NCI-H1092 treated with DMSO at 0.1 percent for 48 hours (cell line): ENCODE measurements at places on chromosomes 6 and 20.

- no peak for DNase-seq
Measured at GRCh38 chr20:63749597-63750508, 10.3 kb downstream of the SLC2A4RG start.

GRCh38 chr6:13473768-13474165 lies 13.6 kb downstream of the GFOD1 start:
- DNase-seq: no peak

DNA sequence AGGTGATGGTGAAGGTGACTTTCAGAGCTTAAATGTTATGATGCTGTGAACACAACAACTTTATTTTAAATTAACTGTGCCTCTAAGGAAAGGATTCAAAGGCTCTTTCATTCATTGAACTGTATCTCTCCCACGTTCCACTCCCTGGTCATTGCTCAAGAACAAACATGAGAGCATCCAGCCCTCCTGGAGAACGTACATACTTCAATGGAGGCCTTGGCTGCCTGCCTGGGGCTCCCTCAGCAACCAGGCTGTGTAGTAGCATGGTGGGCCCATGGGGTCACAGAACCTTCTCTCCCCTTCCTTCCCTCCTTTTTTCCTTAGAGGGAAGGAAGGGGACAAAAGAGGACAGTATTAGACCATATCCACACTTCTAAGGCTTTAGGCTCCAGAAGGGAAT lies 234.3 kb downstream of the CDC5L start:
- DNase-seq: no peak

- no peak for DNase-seq
Measured at GRCh38 chr6:17099401-17100059, 2.3 kb upstream of the STMND1 start.

DNA sequence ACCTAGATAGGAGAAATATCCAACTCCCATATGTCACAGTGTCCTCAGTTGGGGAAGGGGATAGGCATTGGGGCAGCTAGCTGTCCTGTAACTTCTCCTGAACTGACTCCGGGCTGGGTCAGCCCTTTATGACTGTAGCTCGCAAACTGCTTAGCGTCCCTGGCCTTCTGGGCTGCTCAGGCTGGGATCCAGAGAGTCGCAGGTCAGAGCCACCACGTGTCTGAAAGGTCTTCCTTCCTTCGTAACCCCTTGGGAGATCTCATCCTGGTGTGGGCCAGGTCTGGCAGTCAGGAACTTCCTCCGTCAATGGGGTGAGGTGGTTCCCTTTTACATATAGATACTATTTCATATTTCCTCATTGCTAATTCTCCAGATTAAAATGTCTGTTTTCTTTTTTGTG lies 28.8 kb upstream of the HINT3 start:
- no peak for DNase-seq

DNA sequence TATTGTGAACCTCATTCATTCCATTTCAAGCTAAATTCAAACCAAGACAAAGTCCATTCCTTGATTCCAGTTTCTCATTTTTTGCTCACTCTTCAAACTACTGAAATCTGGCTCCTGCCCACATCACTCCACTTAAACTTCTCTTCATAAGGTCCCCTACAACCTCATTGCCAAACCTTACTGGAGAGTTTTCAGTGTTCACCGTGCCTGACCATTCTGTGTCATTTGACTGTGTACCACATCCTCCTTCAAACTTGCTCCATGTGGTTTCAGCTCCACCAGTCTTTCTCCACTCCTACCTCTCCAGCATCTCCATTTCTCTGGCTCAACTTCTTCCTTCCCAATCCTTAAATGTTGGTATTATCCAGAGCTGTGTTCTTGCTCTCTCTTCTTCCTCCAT lies 38.5 kb upstream of the TAB2 start:
- DNase-seq: no peak

DNA sequence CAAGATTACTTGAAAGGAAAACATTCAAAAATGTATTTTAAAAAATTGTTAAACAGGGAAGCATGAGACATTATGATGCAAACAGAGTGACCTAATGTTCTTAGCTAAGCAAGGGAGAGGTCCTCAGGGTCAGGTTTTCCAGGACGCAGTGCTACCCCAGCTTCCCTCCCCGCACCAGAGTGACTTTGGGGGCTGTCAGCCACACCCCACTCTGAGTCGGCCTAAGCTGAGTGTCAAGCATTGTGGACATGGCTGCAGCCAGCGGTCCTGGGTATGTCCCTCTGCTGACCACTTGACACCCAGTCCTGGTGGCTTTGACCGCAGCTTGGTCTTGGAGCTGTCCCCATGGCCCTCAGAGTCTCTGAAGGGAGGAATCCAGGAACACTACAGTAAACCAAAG lies 54.9 kb upstream of the CD93 start:
- DNase-seq: no peak

GRCh38 chr6:15602154-15602553 lies 60.7 kb downstream of the DTNBP1 start:
- DNase-seq: no peak

- no peak for DNase-seq
Measured at GRCh38 chr6:18654821-18655220, 267.7 kb downstream of the RNF144B start.

DNA sequence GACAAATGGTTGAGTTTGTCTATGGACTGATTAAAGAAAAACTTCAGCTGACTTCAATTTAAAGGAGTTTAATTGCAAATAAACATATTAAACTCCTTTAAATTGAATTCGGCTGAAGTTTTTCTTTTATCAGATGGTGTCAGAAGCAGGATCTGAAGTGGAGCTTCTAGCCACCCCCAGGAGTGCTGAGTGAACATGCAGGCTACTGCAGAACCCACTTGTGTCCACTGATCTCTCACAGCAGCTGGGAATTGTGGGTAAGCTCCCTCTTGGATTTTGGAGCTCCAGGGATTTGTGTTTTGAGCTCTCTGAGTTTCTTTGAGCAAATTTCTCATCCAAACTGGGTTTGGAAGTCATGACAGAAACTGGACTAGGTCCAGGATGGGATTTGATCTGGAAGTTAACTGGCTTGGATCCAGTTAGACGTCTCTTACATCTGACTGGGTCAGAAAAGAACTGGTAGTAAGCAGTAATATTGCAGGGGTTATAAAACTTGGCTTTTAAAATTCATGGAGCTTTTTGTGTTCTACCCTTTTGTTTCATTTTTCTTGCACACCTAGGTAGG lies 95.8 kb upstream of the UST start:
- DNase-seq: no peak

GRCh38 chr6:7727946-7728854 lies 2.3 kb downstream of the BMP6 start:
- DNase-seq: peak; percentile 7

GRCh38 chr20:16490696-16491095 lies 82.6 kb downstream of the KIF16B start:
- DNase-seq: no peak

DNA sequence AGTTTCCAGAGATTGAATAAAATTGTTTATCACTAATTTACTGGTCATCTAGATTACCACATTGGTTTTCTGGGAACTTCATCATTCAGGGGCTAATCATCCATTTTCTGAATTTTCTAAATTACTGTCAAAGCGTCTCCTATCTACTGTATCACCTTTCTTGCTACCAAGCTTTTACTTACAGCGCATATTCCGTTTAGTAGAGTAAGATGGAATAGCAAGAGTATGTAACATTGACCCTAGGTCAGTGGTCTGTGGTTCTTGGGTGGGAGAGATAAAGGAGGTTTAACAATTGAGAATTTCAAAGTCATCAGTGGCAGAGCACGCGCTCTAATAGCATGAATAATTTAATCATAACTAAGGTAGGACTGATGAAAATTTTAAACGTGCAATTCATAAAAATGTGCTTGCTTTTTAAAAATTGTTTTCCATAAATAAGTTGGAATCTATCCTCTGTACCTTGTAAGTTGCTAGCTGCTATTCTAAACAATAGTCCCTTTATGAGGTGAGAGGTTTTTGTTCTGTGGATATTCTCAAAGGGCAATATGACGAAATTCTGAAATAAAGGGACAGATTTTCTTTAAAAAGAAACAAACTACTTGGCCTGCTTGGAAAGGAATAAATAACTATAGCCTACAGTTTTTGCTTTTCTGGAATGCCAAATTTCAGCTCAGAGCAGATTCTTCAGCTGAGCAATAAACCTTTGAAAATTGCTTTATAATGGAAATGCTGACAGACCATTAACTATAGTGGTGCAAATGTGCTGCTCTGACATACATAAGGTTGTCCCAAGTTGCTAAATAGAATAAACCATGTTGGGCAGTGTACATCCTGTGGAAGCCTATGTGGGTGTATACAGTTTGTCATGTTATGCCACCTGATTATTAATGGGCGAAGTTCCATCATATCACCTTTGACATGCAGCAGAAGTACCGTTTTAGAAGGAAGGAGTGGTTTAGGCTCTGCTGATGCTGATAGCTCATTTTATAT lies 84.1 kb downstream of the ZFAND3 start:
- no peak for DNase-seq

GRCh38 chr20:33539129-33539528 lies 49.2 kb downstream of the CBFA2T2 start:
- DNase-seq: no peak

DNA sequence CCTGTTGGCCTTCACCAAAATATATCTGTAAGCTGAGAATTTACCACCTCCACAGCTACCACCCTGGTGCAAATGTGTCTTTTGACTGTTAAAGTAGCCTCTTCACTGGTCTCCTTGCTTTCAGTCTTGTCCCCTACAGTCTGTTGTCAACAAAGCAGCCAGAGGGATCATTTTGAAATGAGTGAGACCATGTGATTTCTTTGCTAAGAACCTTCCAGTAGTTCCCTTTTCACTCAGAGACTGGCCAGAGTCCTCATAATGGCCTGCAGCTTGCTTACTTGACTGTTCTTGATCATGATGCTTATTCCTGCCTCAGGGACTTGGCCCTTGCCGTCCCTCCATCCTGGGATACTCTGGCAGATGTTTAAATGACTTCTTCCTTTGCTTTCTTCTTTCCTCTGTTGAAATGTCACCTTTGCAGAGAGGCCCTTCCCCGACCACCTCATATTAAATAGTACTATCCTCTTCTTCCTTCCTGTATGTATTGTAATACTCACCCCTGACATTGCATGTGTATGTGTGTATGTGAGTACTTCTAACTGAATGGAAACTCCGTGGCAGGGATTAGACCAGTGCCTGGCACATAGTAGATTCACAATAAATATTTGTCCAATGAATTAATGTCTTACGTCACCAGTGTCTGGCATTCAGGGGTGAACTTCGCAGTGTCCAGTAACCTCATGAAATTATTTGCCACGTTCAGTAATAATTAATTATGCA lies 5.0 kb downstream of the MANBAL start:
- DNase-seq: no peak

DNA sequence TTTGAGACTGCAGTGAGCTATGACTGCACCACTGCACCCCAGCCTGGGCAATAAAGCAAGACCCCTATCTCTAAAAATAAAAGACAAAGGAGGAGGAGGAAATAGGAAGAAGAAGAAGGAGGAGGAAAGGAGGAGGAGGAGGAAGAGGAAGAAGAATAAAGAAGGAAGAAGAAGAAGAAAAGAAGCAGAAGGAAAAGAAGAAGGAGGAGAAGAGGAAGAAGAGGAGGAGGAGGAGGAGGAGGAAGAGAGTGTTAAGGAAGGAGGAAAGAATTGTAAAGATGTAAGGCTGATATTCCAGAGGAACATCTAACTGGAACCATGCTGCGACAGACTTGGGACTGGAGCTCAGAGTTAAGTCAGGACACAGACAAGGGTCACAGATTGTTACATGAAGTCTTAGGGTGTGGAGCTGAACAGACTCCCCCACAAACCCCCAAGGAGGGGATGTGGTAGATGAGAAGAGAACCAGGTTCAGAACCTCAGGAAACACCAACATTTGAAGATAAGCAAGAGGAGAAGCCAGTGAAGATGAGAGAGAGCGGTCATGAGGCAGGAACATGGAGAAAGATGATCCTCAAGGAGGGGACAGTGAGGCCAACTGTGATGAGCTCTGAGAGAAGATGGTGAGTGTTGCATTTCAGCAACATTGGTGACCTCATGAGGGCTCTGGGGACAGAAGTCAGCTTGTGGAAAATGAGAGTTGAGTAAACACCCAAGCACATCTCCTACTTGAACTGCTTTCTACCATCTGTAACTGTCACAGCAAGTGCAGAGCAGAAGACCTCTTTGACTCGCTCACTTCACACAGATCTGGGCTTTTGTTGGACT lies 118.2 kb downstream of the CD164 start:
- no peak for DNase-seq

DNA sequence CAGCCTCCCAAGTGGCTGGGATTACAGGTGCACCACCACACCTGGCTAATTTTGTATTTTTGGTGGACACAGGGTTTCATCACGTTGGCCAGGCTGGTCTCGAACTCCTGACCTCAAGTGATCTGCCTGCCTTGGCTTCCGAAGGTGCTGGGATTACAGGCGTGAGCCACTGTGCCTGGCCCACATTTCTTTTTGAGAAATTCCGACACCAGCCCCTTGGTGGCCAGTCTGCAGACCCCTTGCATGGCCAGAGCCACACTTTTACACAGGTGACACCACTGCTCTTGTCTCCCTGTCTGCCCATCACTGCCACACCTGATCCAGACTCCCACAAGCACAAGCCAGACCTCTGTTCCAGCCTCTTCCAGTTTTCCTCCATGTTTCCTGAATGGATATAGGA lies 33.0 kb downstream of the SRSF3 start:
- DNase-seq: no peak

DNA sequence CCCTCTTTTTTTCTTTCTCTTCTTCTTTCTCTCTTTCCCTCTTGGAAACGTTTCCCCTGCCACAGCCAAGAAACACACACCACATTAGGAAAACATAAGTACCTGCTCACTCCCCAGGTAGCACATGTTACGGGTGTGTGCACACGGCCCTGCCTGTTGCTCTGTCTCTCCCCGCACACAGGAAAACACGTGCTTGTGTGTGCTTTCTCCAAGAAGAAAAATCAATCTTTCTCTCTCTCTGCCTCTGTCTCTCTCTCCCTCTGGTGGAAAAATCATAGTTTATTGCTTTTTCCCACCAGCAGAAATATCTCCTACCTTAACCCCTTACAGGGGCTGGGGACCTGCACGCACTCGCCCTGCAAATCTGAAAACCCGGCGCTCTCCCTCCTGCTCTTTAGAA lies 102.3 kb downstream of the EDN3 start:
- DNase-seq: no peak

DNA sequence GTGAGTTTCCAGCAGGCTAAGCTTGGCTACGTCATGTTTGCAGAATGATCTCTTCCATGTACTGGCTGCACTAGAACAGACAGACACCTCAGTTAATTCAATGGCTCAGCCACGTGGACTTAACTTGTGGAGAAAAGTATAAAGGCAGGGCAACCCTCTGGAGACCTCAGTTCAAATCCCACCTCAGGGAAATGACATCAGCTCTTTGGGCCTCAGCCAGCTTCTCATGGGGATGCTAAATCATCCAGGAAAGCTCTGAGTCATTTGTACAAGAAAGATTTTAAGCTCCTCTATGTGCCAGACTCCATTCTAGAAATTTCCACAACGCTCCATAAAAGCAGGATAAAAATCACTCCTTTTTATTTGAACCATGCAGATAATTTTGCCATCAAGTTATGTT lies 128.5 kb upstream of the SALL4 start:
- no peak for DNase-seq

GRCh38 chr6:593907-594212 lies 63.0 kb downstream of the HUS1B start:
- no peak for DNase-seq

GRCh38 chr6:116530436-116530835 lies 15.0 kb downstream of the TRAPPC3L start:
- DNase-seq: peak; percentile 50
